ENCODE measurements at places on chromosomes 3 and 15.

- no peak for DNase-seq
Measured at GRCh38 chr3:81468391-81468790, 293.1 kb downstream of the GBE1 start.

GRCh38 chr3:161093895-161094294 lies 11.3 kb downstream of the B3GALNT1 start:
- DNase-seq: no peak

- DNase-seq: no peak
Measured at GRCh38 chr15:69082021-69082502, 67.6 kb downstream of the NOX5 start.

- no peak for DNase-seq
Measured at GRCh38 chr3:50369012-50369670, 9.8 kb upstream of the TMEM115 start.

DNA sequence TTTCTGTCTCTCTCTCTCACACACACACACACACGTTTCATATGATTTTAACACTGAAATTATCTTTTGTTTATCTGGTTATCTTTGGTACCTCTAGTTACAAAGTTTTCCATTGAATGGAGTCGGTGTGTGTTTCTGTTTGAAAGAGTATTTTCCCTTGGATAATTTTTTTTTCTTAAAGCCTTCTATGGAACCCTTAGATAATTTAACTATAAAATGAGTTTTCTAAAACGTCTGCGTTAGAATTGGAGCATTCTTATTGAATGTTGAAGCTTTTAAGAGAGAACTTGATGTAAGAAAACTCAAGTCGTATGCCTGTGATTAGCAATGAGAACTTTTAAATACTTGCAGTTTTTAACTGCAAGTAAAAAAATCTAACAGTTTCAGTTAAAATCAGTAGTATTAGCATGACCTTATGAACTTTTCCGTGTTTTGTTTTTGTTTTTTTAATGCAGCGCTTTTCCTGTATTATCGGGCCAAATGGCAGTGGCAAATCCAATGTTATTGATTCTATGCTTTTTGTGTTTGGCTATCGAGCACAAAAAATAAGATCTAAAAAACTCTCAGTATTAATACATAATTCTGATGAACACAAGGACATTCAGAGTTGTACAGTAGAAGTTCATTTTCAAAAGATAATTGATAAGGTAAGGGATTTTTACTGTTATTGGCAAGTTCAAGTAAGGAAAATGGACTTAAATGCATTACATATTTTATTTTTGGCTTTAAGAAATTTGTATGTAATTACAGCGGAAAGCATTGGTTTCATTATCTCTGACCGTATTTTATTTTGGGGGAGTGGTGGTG lies 3.0 kb downstream of the SMC4 start:
- no peak for DNase-seq

- DNase-seq: no peak
Measured at GRCh38 chr15:75531041-75531450, 48.1 kb downstream of the PTPN9 start.

DNA sequence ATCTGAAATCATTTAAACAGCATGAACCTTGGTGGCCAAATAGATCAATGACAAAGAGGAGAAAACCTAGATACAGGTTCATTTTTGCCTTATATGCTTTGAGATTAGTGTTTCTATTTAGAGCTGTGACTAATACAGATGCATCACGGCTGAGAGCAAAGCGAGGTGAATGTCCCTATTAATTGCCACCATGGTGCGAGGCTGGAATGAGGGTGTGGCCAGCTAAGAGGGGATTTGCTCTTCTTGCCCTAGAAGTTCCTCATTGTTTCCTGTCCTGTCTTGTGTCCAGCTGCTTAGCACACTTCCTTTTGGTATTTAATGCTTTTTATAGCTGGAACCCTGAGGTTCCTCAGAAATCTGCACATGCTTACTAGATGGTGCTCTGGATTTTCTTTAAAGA lies 339.1 kb upstream of the RGMA start:
- no peak for DNase-seq
